ENCODE measurements at places on chromosomes 1 and 21.
A peak's percentile ranks its signal among the peaks of the same experiment; 100 is the strongest.

GRCh38 chr21:42971897-42972275 is 2.5 kb upstream of the PKNOX1 start:
- DNase-seq = no peak

DNA sequence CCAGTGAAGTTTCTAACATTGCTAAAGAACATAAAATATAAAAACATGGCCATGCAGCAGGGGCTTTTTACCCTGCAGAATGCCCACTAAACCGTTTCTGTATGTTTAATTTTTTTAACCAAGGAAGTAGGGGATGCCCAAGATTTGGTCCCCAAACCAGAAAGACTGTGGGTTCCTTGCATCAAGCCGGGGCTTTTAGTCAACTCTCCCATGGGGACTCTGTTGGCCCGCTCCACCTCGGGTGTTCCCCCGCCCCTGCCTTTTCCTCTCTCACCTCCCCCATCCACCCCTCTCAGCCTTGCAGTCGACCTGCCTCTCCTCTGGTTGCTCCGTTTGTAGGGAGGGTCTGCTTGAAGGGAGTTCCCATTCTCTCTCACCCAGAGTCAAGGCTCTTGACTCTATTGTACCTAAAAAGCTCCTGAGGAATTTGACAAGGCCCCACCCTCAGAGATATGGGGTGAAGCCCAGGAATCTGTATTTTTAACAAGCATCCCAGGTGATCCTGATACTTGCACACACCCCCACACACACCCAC is 117.5 kb downstream of the TOMM20 start:
- peak; percentile 76 for DNase-seq

DNA sequence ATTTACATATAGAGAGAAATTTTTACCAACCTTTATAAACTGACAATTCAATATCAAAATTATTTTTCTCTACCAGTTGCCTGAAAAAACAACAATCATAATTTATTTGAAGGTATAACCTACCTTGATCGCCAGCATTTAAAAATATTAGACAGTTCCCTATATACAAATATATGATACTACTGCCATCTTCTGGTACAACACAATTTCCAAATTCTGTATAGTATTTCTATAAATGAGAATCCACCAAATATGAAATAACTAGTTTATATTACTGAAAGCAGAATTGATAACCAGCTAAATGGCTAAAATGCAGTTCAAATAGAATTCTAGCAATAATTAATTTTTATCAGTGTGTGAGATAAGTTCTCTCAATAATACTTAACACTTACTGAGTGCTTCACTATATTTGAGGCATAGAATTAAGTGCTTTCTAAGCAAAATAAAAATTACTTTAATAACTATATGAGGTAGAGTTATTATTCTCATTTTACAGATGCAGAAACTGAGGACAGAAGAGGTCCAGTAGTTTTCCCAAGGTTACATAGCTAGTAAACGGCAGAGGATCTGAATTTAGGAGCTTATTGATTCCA is 75.6 kb downstream of the PIGK start:
- peak; percentile 21 for DNase-seq

DNA sequence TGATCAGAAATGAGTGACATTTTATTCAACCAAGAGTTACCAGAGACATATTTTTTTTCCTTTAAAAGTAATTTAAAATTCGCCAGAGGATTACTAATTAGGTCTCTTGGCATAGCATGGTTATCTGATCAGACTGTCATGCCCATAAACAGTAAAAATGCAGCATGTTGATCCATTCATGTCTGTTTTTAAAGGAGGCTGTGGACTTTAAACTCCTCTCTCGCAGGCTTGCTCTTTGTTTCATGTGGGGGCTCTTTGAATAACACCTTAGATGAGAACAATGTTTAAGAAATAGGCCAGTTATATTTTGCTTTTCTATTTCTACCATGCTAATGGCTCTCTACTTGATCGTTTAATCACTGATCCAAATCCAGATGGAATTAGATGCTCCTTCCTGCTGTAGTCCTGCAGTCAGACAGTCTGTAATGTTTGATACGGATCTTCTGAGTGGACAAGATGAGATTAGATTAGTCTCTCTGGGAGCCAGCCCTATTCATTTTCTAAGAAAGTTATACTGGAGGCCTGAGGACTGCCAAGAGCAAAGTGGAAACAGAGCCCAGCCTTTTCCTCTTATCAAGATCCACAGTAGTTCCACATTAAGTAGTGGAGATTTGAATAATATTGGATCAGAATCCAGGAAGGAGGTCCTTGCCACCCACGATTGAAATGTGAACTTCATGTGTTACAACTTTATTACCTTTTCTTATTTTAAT is 197.4 kb downstream of the HS2ST1 start:
- no peak for DNase-seq

GRCh38 chr1:29081201-29081600 is 42.5 kb downstream of the TMEM200B start:
- no peak for DNase-seq

DNA sequence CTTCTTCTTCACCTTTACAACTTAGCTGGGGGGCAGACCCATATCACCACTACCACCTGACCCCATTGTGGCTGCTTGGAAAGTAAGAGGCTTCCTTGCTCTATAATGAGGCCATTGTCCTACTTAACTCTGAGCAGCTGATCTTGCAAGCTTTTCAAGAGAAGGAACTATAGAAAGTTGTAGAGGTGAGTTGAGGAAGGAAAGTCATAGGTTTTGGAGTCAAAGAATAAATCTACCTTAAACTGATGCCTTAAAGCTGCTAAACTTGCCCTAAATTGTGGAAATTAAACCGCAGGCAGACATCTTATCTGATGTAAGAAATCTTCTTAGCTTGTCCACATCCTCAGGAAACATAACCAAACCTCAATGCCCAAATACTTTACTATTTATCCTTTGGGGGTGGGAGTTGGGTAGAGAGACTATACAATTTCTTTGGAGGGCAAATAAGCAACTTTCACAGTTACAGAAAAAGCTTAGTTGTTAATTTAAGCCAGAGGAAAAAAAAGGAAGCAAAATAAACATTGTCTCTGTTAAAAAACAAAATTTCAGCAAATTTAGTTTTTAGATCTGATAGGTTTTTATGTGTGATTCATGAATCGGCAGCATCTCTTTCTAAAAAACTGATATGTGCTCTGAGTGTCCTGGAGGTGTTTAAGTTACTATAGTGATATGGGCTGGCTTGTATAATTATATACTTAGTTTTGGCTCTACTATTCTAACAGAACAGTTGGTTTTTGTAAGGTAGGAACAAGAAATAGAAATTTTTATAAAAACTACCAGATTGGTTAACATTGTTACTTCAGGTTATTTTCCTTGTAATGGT is 4.7 kb downstream of the IL23R start:
- DNase-seq = peak; percentile 57

- no peak for DNase-seq
These were observed 43.5 kb downstream of the NFIA start for GRCh38 chr1:61125895-61126294.

DNA sequence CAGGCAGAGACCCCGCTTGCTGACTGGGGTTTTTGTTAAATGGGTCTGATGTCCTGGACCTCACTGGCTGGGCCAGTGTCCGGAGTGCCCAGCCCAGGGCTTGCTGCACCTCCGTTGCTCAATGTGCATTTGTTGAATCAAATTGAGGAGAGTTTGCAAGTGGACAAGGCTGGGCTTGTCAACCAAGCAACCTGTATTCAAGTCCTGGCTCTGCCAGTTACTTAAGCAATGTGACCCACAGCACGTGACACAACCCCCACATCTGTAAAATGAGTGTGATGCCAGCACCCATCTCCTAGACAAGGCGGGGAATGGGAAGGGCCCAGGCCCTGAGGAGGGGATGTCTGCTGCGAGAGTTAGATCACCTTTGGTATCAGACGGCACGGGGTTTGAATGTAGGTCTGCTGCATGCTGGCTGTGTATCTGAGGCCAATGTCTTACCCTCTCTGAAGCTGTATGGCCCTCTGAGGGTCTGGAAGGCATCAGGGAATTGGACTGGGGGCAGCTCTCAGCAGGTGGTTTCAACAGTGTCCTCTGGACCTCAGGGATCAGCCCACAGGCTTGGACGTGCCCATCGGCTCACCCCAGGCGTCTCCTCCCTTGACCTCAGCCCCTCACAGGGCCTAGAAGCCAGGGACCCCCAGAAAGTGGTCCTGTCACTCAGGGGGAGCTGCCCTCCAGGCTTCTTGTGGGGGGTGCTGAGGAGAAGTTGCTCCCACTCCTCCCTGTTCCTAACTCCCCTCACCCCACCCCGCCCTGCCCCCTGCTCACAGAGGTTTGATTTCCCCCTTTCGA is 51.0 kb upstream of the RUNX3 start:
- DNase-seq = no peak
